ENCODE measurements at places on chromosomes 7 and 10. TPM values are rescaled to one million over a fixed set of nuclear protein-coding genes. Genes with fewer than 3 reads are reported as not detected.

- no peaks in the 10 kb centered on the region for H3K4me1 ChIP-seq
- H3K27ac ChIP-seq, result no peak overlapping the region
- DNase-seq, result no peak
- no peak overlapping the region for H3K4me3 ChIP-seq
- H3K27me3 ChIP-seq, result no peaks in the 10 kb centered on the region
These were observed 264.9 kb downstream of the EXOC4 start for GRCh38 chr7:133517766-133518165.

- H3K4me3 ChIP-seq, result no peak overlapping the region
- H3K4me1 ChIP-seq, result no peaks in the 10 kb centered on the region
These were observed 2.1 kb downstream of the GRM3 start for GRCh38 chr7:86645676-86646276.

DNA sequence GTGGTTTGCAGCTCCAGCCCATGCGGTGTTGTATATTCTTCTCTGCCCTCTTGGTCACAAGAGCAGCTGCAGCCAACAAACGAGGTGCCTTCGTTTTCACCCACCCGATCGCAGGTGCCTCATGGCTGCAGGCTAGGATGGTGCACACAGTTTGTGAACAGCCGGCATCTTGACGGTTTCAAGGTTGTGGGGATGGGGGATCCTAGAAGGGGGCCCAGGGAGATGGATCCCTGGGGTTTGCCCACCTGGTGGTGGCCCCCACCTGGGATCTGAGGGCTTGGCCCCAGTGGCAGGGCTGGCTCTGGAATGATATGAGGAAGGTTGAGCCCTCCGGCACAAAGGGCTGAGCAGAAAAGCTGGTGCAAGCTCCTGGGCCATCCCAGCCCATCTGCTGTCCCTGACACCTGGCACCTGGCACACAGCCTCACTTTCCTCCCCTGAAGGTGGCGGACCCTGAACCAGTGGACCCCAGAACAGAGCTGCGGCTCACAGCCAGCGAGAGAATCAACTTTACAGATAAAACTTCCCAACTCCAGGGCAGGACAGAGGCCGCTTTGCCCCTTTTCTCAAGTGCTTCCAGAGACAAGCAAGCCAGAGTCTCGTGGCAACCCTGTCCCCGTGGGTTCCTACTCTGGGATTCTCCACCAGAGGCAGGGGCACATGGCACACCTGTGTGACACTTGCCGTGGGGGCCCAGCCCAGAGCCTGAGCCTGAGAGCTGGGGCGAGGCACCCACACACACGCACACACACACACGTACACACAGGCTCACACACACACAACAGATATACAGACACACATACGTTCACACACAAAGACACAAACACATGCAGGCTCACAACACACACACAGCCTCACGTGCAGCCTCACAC is 177.3 kb upstream of the PPP2R2D start:
- H3K4me1 ChIP-seq, result no peaks in the 10 kb centered on the region
- H3K4me3 ChIP-seq, result no peak overlapping the region
- no peak for DNase-seq
- no peak overlapping the region for H3K27ac ChIP-seq
- no peaks in the 10 kb centered on the region for H3K36me3 ChIP-seq

GRCh38 chr7:81430761-81431160 is 339.1 kb downstream of the HGF start:
- no peaks in the 10 kb centered on the region for H3K36me3 ChIP-seq
- no peak overlapping the region for H3K4me3 ChIP-seq
- no peaks in the 10 kb centered on the region for H3K27me3 ChIP-seq

Gene BAMBI
- total RNA-seq, result 0.17 TPM

DNA sequence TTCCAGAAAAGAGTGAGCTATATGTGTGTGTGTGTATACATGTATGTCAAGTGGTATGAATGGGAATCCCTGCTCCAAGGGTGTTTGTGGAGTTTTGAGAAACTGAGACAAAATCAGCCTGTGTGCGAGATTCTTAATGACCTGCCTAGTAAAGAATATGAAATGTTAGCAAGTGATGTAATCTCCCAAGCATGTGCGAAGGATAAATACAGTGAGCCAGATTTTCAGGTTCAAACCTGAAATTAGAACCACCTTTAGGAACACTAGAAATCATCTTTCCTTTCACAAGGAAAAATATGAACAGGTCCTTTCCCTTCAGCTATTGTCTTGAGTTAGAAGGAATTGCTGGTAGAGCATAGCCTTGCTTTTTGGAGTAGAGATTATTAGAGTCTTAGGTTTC is 457.6 kb downstream of the LRMDA start:
- no peak overlapping the region for H3K4me3 ChIP-seq
- DNase-seq, result no peak
- peaks cover 8% of the 10 kb centered on the region for H3K27me3 ChIP-seq

DNA sequence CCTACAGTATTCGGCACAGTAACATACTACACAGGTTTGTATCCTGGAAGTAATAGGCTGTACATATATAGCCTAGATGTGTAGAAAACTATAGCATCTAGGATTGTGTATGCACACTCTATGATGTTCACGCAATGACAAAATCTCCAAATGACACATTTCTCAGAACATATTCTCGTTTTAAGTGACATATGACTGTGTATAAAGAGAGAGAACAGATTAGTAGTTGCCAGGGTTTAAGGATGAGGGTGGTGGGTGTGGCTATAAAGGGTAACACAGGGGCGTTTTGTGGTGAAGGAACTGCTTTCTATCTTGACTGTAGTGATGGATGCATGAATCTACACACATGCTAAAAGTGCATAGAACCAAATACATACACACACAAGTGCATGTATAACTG is 101.2 kb downstream of the ARL4A start:
- H3K4me1 ChIP-seq, result no peaks in the 10 kb centered on the region
- no peak overlapping the region for H3K4me3 ChIP-seq
- peak; percentile 0 for DNase-seq

GRCh38 chr10:100184840-100185239 is 989 bp downstream of the ERLIN1 start:
- H3K27ac ChIP-seq, result peak overlapping the region; percentile 85
- peak overlapping the region; percentile 99 for H3K4me3 ChIP-seq
- peaks cover 62% of the 10 kb centered on the region for H3K4me1 ChIP-seq

Gene LIPM
- not detected for total RNA-seq
